ENCODE measurements at places on chromosomes 7 and 10. TPM values are rescaled to one million over a fixed set of nuclear protein-coding genes. Genes with fewer than 3 reads are reported as not detected.

Gene ANKRD30A
- not detected for total RNA-seq

Gene ACTL6B
- 109 TPM for total RNA-seq

Gene ACSM6
- not detected for total RNA-seq

Gene RP9
- total RNA-seq, result 6.6 TPM

Gene C10orf62
- not detected for total RNA-seq

Gene PIK3AP1
- total RNA-seq, result 5.6 TPM

Gene DPCD
- 12.5 TPM for total RNA-seq

Gene STEAP1B
- total RNA-seq, result 1.1 TPM

Gene PNLIPRP2
- not detected for total RNA-seq

Gene TMEM213
- not detected for total RNA-seq

Gene ABCF2
- 29.5 TPM for total RNA-seq

All from occipital lobe (tissue), 3 donors.